ENCODE measurements at places on chromosomes 5 and 9.

GRCh38 chr5:53151713-53152458, 42.3 kb upstream of the MOCS2 start:
- DNase-seq: no peak

GRCh38 chr9:98958271-98958984, 14.7 kb downstream of the COL15A1 start:
- DNase-seq: no peak

DNA sequence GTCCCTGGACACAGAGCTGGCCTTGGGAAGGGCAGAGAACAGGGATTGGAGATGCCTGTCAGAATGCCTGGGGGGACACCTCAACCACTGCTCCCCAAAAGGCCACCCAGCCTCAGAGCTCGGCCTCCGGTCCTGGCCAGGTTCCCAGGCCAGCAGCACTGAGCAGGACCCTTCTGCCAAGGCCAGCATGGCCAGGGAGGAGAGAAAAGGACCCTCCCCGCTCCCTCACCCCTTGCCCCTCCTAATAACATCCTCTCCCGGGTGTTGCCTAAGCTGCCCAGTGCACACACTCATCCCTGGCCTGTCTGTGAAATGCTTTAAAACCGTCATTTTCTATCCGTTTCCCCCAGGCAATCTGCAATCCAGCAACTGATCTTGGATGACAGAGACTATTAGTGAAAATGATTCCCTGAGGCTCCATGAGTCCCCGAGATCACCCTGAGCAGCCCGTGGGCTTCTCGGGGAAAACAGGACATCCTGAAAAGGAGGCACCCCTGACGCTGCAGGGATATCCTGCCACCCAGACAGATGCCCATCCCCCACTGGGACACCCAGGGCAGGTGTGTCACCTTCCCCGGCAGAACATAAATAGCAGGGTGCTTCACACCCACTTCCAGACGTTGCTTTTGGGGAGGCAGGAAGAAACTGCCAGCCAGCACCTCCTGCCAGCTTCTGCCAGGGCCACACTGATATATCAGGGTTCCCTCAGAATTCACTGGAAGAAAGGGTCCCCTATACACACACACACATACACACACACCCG, 75.3 kb downstream of the ADAMTS2 start:
- DNase-seq: no peak

- DNase-seq: no peak
These were observed 174.7 kb upstream of the CDH12 start for GRCh38 chr5:23027830-23028229.

DNA sequence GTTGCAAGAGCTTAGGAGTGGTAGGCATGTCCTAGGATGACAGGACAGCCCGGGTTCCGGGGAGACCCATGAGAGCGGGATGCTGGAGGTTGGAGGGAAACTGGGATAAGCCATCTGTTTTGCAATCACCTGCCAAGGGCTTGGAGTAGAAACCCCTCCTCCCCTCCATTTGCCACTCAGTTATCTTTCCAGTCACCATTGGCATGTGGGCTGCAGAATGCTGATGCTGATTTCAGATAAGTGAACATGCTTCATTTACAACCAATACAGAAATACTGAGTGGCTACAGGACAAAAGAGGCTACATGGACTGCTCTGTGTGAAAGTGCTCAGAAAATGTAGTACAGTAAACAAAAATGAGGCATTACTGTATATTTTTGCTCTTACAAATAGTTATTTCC, 93.4 kb upstream of the KIF2A start:
- no peak for DNase-seq

DNA sequence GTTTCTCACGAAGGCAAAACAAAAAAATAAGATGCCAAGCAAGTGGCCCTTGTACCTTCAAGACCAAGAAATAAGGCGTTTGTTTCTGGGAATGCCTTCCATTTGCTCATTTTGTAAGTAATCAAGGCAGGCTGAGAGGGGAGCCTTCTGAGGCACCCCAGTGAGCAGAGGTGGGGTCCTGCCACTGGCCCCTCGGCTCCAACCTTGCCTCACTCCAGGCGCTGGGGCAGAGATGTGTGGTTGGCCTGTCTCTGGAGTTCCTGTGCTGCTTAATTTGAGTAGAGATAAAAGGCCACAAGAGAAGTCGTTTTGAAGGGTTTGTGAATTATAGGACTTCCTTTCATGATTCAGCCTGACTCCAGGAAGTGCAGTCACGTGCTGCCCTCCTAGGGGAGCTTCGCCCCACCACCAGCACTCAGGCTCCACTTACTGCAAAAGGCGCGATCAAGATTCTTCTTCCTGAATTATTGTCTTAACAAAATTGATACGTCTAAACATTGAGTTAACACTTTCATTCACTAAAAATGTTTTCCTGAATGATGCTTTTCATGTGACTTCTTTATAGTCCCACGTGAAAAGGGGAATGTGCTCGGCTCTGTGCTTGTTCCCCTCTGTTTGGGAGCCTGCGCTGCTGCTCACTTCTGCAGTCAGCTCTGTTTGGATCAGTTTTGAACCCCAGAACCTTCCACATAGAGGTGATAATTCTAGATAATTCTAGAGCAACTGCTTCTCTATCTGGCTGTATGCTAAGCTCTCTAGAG, 13.7 kb downstream of the SYK start:
- DNase-seq: no peak

DNA sequence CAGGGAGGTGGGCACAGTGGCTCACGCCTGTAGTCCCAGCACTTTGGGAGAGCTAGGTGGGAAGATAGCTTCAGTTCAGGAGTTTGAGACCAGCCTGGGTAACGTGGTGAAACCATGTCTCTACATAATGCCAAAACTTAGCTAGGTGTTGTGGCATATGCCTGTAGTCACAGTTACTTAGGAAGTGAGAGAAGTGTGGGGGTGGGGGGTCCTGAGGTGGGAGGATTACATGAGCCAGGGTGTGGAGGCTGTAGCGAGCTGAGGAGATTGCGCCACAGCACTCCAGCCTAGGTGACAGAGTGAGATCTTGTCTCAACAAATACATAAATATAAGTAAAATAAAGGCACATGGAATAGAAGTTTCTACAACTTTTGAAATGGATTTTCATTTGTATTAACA, 23.1 kb downstream of the VCAN start:
- no peak for DNase-seq

- DNase-seq: no peak
These were observed 909 bp downstream of the NDFIP1 start for GRCh38 chr5:142109331-142110045.

DNA sequence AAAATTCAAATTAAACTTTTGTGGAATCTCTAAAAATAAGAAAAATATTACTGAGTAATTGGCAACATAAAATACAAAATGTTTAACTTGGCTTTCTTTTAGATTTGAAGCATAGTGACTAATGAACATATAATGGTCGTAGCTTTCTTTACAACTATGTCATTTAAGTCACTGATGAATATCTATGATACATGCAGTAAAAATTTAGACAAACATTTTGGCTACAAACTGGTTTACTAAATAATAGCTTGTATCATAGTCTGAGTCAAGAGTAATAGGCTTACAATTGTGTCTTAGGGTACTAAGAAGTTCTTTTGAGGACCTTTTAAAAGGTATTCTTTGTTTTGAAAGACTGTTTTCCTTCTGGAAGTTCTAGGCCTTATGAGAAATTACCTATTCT, 2.0 kb upstream of the APC start:
- no peak for DNase-seq

GRCh38 chr9:110835859-110836271, 167.3 kb downstream of the MUSK start:
- DNase-seq: no peak

DNA sequence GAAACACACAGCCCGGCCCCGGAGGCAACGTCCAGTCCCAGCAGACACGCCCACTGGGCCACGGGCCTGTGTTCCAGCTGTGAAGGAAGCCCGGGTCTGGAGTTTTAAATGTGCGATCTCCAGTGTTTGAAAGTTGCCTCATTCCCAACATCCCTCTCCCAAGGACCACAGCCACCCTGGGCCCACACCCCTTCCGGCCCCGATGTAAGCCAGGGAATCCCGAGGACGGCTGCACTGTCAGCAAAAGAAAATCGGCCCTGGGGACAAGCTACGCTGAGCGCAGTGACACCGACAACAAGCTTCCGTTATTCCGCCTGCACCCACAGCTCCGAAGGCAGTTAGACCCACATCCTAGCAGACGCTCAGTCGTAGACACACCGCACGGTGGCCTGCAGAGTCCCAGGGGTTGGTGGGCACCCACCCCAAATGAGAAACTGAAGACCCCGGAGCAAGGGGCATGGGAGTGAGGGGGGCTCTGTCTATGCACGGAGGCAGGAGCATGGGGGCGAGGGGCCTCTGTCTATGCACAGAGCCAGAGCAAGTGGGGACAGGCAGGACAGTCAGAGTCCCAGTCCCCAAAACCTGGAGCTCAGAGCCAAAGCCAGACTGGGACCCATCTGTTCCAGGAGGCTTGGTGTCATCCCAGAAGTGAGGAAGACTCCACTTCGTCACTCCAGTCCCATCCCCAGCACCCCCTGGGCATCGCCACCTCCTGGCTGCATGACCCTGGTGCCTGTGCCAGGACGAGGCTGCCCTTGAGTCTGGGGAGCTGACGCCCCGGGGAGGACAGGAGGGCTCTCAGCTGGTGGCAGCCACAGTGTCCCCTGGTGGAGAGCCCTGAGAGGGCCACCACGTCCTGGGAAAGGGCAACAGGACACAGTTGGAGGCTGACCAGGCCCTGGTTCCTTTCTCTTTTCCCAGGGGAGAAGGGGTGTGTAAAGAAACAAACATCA, 23.4 kb downstream of the GLT6D1 start:
- no peak for DNase-seq

DNA sequence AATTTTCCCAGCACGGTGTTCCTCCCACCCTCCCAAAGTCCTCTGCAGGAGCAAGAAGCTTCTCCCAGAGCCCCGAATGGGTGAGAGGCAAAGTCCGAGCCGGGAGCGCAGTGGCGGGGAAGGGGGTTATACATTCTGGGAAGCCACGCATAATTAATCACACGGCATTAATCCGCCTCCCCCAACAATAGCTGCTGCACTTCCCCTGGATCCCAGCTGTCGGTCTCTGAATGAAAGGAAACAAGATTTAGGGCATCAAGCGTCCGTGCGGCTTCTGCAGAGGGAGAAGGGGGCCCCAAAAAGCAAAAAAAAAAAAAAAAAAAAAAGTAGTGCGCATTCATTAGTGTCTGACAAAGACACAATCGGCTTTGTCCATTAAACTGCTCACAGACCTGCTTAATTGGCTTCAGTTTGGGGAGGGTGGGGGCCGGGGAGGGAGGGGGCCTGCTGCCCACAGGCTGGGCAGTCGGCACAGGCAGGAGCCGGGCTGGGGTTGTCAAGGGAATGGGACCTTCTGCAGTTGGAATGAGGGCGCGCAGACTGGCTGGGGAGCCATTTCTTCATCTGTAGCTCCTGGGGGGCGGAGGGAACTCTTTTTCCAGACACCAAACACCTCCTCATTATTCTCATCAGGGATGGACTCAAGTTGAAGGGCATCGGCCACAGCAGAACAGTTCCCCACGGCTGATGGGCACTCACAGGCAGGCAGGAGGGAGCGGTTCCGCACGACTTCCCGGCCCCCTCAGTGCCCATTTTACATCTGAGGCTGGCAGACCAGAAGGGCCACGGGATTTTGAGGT, 3.4 kb downstream of the NOTCH1 start:
- DNase-seq: no peak

DNA sequence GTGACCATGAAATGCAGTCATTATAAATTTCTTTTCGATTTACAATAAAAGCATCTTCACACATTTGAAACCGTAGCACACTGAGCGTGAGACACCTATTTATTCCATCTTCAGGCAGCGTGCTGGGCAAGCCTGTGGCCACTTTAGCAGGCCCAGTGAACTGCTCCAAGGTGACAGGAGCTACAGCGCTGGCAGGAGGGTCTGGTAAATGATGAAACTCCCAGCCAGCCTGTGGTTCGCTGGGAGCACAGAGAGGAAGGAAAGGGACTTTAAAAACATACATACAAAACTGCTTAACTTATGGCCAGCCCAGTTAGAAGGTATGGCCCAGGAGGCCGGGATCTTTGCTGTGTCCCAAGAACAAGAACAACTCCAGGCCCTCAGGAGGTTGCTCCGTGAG, 5.1 kb downstream of the RAPGEF1 start:
- DNase-seq: no peak

GRCh38 chr9:111957856-111958631, 61.4 kb downstream of the UGCG start:
- no peak for DNase-seq

DNA sequence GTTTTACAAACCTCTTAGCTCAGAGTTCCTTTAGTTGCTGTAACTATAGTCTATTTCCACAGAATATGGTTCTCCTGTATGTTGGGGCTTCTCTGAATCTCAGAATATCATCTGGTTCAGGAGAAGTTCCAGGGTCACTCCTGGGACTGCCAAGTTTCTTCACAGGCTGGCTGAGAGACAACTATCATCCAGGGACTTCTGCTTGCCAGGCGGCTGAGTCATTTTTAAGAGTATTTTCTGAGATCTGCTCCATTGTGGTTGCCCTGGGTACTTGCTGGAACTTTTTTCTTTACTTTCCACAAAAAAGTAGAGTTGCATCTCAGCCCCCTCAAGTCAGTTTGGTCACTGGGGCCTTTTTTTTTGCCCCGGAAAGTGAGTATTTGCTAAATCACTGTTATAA, 566.5 kb downstream of the LRRC70 start:
- no peak for DNase-seq

DNA sequence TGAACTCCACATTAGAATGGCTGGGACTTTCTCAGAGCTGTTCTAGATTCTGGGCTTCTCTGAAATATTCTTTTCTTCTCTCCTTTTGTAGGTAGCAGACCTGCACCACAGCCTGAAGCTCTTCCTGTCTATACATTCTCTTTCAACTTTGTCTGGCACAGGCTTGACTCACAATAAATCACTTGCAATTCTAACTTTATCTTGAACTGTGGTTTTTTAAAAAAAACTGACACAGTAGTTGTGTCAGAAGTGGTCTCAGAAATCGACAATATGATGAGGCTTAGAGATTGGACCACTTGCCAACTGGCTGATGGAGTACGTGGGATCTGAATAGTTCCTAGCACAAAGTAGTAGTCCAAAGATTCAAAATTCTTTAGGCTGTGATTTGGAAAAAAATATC, 24.1 kb upstream of the CDH9 start:
- DNase-seq: no peak

- no peak for DNase-seq
These were observed 42.2 kb upstream of the N4BP3 start for GRCh38 chr5:178071108-178071507.

DNA sequence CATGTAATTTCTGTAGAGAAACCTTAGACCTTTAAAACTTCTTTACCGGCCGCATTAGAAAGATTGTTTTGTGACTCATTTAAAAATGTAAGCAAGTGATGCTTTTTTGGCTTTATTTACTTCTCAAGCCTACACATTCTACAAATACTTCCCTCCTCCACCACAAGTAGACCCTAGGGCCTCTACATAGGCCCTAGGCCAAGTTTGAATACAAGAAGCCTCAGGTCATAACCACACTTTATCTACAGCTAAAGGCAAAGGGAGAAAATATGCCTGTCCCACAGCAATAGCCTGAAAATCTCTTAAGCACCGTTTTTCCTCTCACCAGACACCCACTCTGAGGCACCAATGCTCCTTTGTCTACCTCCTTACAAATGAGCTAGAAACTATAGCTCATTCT, 53.9 kb downstream of the CSNK1A1 start:
- no peak for DNase-seq

DNA sequence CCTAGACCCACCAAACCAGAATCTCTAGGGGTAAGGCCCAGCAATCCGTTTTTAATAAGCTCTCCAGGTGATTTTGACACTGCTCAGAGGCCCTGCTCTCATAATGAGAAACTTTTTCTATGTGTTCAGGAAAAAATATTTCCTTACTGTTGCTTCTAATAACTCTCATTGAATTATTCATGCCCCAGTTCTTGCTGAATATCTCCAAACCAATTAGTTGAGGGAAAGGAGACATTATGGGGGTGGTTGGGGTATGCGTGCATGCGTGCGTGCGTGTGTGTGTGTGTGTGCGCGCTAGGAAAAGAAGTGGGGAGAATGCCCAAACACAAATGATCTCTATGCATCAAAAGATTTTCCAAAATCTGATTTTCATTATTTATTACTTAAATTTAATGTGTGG, 411.4 kb downstream of the PIK3R1 start:
- DNase-seq: no peak

Data from activated CD8-positive, alpha-beta memory T cell treated with anti-CD3 and anti-CD28 coated beads for 4 hours (primary cell).